A549 treated with ZK216348 at 1 μM for 4 hours (cell line): ENCODE measurements at places on chromosomes 6 and 20. TPM values are rescaled to one million over a fixed set of nuclear protein-coding genes. Genes with fewer than 3 reads are reported as not detected.

The ROS1 gene
- total RNA-seq = 0.13 to 0.28 TPM (median 0.19 TPM) in 5 replicates

The ELOVL4 gene
- 1.2 to 2.4 TPM (median 1.6 TPM) in 5 replicates for total RNA-seq

The C6orf15 gene
- total RNA-seq = not detected in 5 replicates

The APCDD1L gene
- 0.07 to 0.12 TPM (median 0.09 TPM) in 4 of 5 replicates, not detected in the other for total RNA-seq

The SLC35D3 gene
- 0.10 to 0.11 TPM in 2 of 5 replicates, not detected in the others for total RNA-seq

The GHRH gene
- total RNA-seq = not detected in 5 replicates

The RBBP8NL gene
- total RNA-seq = 0.28 to 0.56 TPM (median 0.34 TPM) in 5 replicates

The PRELID3B gene
- total RNA-seq = 47.8 to 88.5 TPM (median 63.0 TPM) in 5 replicates

The CDC40 gene
- 6.1 to 10.2 TPM (median 9.0 TPM) in 5 replicates for total RNA-seq

The GJA1 gene
- 47.2 to 79.8 TPM (median 68.1 TPM) in 5 replicates for total RNA-seq

The LPA gene
- 0.05 TPM in 1 of 5 replicates, not detected in the others for total RNA-seq

The IFNGR1 gene
- 26.6 to 37.8 TPM (median 30.8 TPM) in 5 replicates for total RNA-seq

The PNPLA1 gene
- total RNA-seq = 0.15 TPM in 1 of 5 replicates, not detected in the others

The RGS17 gene
- total RNA-seq = 3.2 to 8.4 TPM (median 7.3 TPM) in 5 replicates

The MTFR2 gene
- 10.4 to 14.4 TPM (median 11.9 TPM) in 5 replicates for total RNA-seq

The TFAP2D gene
- not detected in 5 replicates for total RNA-seq

The UNC5CL gene
- 0.25 to 0.57 TPM (median 0.48 TPM) in 5 replicates for total RNA-seq

The HLA-B gene
- 23.1 to 30.8 TPM (median 29.5 TPM) in 5 replicates for total RNA-seq

The VPS16 gene
- 19.3 to 40.0 TPM (median 32.3 TPM) in 5 replicates for total RNA-seq

The SLCO4A1 gene
- total RNA-seq = 6.4 to 11.6 TPM (median 9.4 TPM) in 5 replicates

The ZNF322 gene
- 4.9 to 8.3 TPM (median 6.4 TPM) in 5 replicates for total RNA-seq

The WFDC10B gene
- total RNA-seq = not detected in 5 replicates

The ULBP2 gene
- 3.3 to 4.3 TPM (median 3.9 TPM) in 5 replicates for total RNA-seq

The SPDEF gene
- 0.52 to 2.2 TPM (median 1.8 TPM) in 5 replicates for total RNA-seq

The CDC5L gene
- total RNA-seq = 11.8 to 19.6 TPM (median 12.5 TPM) in 5 replicates

The LY6G6D gene
- total RNA-seq = not detected in 5 replicates

The NHLRC1 gene
- total RNA-seq = 1.3 to 2.3 TPM (median 1.6 TPM) in 5 replicates

The SAMHD1 gene
- 6.5 to 7.8 TPM (median 7.4 TPM) in 5 replicates for total RNA-seq

The HLA-DQA1 gene
- not detected in 5 replicates for total RNA-seq

The PRDM1 gene
- 3.8 to 5.9 TPM (median 5.5 TPM) in 5 replicates for total RNA-seq

The TCP11 gene
- not detected in 5 replicates for total RNA-seq

The CRIP3 gene
- total RNA-seq = 0.28 to 0.64 TPM (median 0.44 TPM) in 4 of 5 replicates, not detected in the other

The VSX1 gene
- total RNA-seq = 0.89 to 1.2 TPM (median 1.0 TPM) in 5 replicates

The WFDC5 gene
- not detected in 5 replicates for total RNA-seq

The IRF4 gene
- total RNA-seq = 0.15 to 2.0 TPM (median 0.40 TPM) in 5 replicates

The SPTLC3 gene
- total RNA-seq = not detected in 5 replicates

The KIF25 gene
- total RNA-seq = 0.12 TPM in 1 of 5 replicates, not detected in the others

The CTCFL gene
- not detected in 5 replicates for total RNA-seq

The KIFC1 gene
- total RNA-seq = 33.8 to 49.0 TPM (median 44.2 TPM) in 5 replicates

The THBD gene
- 49.6 to 85.8 TPM (median 71.5 TPM) in 5 replicates for total RNA-seq

The RAET1G gene
- 7.7 to 10.6 TPM (median 9.8 TPM) in 5 replicates for total RNA-seq

The CD83 gene
- 1.5 to 2.9 TPM (median 1.9 TPM) in 5 replicates for total RNA-seq
